ENCODE measurements at places on chromosomes 6 and 20. TPM values are rescaled to one million over a fixed set of nuclear protein-coding genes. Genes with fewer than 3 reads are reported as not detected.

DNA sequence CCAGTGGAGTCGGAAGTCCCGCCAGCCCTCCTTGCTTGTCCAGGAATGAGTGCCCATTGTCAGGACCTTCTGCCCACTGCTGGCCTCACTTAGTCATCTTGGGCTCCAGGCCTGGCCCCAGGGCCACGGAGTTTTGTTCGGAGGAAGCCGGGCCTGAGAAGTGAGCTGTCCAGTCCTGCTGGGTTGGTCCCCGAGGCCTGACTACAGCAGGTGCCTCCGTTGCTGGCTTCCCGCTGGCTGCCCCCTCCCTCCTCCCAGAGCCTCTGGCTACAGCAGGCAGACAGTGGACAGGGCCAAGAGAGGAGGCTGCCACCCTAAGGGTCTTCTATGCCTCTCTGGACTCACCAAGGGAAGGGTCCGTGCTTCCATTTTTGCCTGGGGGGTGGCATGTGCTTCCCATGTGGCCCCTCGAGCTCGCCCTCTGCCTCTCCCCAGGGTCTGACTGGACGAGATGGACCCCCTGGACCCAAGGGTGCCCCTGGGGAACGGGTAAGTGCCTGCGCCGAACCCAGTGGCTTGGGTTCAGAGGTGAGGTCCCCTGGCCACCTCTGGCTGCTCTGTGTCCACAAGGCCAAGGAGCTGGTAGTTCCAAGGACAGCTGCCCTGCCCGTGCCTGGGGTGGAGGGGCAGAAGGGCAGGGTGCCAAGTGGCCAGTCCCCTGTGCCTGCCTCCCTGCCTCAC, 2.8 kb downstream of the COL9A3 start:
- no peak for DNase-seq
- no peaks in the 10 kb centered on the region for H3K27me3 ChIP-seq
- H3K4me3 ChIP-seq = no peak overlapping the region
- H3K27ac ChIP-seq = no peak overlapping the region

GRCh38 chr6:12748411-12748810, 31.8 kb downstream of the PHACTR1 start:
- no peaks in the 10 kb centered on the region for H3K36me3 ChIP-seq
- H3K4me1 ChIP-seq = no peaks in the 10 kb centered on the region
- H3K4me3 ChIP-seq = peak overlapping the region; percentile 82
- peaks cover 28% of the 10 kb centered on the region for H3K27me3 ChIP-seq

DNA sequence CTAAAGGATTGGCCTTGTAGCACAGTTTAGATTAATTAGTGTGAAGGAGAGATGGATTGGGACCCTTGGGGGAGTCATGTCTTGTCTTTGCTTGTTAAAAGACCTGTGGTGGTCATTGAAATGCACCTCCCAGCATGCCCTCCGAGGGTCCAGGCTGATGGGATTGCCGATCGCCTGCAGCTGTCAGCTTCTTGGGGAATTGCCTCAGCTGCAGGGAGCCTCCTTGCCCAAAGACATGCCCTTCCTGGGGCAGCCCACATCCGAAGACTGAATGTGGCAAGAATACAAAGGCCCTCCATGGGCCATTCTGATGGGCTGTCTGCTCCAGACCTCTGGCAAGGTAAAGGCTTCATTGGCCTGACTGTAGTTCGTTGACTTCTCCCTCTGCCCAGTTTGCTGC, 150.7 kb downstream of the FARS2 start:
- no peaks in the 10 kb centered on the region for H3K4me1 ChIP-seq
- H3K27ac ChIP-seq = no peak overlapping the region
- peak; percentile 54 for DNase-seq
- no peak overlapping the region for H3K4me3 ChIP-seq

GRCh38 chr6:25456249-25457040, 177.3 kb downstream of the CARMIL1 start:
- peaks cover 4% of the 10 kb centered on the region for H3K36me3 ChIP-seq
- H3K27me3 ChIP-seq = no peaks in the 10 kb centered on the region
- no peak overlapping the region for H3K27ac ChIP-seq
- peaks cover 3% of the 10 kb centered on the region for H3K4me1 ChIP-seq
- no peak overlapping the region for H3K4me3 ChIP-seq

- H3K4me1 ChIP-seq = no peaks in the 10 kb centered on the region
- H3K36me3 ChIP-seq = no peaks in the 10 kb centered on the region
- no peak overlapping the region for H3K27ac ChIP-seq
- H3K27me3 ChIP-seq = no peaks in the 10 kb centered on the region
Observed at GRCh38 chr20:7695051-7695495, 245.2 kb downstream of the HAO1 start.

GRCh38 chr20:59604741-59605600, 631 bp downstream of the PHACTR3 start:
- no peak overlapping the region for H3K4me3 ChIP-seq
- H3K27me3 ChIP-seq = peaks cover 87% of the 10 kb centered on the region
- peak overlapping the region; percentile 88 for H3K27ac ChIP-seq
- H3K4me1 ChIP-seq = no peaks in the 10 kb centered on the region
- H3K36me3 ChIP-seq = no peaks in the 10 kb centered on the region
- peak; percentile 77 for DNase-seq

DNA sequence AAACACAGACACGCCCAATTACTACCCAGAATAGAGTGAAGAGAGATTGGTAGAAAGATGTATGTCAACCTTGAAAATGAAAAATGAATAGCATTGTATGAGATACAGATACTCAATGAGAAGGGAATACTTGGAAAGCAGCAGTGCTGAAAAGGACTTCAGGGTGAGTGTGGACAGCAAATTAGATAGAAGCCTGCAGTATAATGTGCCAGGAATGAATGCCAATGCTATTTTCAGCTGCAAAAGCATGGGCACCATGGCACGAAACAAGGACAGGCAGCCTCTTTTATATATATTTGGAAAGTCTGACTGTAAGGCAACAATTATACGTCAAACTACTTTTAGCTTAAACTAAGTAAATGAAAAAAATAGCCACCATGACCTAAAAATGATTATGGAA, 118.2 kb downstream of the PTCHD4 start:
- H3K4me3 ChIP-seq = no peak overlapping the region
- no peak overlapping the region for H3K27ac ChIP-seq
- no peaks in the 10 kb centered on the region for H3K4me1 ChIP-seq
- no peaks in the 10 kb centered on the region for H3K36me3 ChIP-seq
- no peaks in the 10 kb centered on the region for H3K27me3 ChIP-seq

GRCh38 chr6:35601331-35602132, 87.2 kb downstream of the FKBP5 start:
- H3K27me3 ChIP-seq = no peaks in the 10 kb centered on the region
- H3K4me3 ChIP-seq = peak overlapping the region; percentile 25
- H3K36me3 ChIP-seq = no peaks in the 10 kb centered on the region
- DNase-seq = peak; percentile 86
- H3K4me1 ChIP-seq = peaks cover 16% of the 10 kb centered on the region
- H3K27ac ChIP-seq = peak overlapping the region; percentile 48

DNA sequence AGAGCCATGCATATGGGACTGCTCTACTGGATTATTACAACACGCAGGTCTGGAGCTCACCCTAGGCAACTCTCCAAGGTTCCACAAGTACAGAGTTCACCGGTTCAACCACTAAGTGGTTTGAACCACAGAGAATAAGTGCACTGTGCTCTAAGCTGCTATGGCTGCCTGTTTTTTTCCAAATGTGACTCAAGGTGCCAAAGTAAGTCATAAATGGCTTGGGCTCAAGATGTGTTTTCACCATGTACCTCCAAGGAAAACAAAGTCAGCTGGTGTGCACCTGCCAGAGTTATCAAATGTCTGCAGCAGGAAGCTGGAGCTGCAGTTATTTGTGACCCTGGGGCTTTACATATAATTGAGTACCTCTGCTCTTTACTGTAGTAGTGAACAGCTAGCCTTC, 76.7 kb downstream of the PREP start:
- DNase-seq = no peak
- H3K36me3 ChIP-seq = peaks cover 39% of the 10 kb centered on the region

ADGRF4 gene
- total RNA-seq = 1.5 TPM

DYNLT2 gene
- total RNA-seq = 1.7 TPM

- H3K4me1 ChIP-seq = no peaks in the 10 kb centered on the region
- no peak overlapping the region for H3K27ac ChIP-seq
- no peaks in the 10 kb centered on the region for H3K36me3 ChIP-seq
Observed at GRCh38 chr6:126444659-126445273, 104.9 kb downstream of the CENPW start.

GJA10 gene
- total RNA-seq = 0.42 TPM

DNA sequence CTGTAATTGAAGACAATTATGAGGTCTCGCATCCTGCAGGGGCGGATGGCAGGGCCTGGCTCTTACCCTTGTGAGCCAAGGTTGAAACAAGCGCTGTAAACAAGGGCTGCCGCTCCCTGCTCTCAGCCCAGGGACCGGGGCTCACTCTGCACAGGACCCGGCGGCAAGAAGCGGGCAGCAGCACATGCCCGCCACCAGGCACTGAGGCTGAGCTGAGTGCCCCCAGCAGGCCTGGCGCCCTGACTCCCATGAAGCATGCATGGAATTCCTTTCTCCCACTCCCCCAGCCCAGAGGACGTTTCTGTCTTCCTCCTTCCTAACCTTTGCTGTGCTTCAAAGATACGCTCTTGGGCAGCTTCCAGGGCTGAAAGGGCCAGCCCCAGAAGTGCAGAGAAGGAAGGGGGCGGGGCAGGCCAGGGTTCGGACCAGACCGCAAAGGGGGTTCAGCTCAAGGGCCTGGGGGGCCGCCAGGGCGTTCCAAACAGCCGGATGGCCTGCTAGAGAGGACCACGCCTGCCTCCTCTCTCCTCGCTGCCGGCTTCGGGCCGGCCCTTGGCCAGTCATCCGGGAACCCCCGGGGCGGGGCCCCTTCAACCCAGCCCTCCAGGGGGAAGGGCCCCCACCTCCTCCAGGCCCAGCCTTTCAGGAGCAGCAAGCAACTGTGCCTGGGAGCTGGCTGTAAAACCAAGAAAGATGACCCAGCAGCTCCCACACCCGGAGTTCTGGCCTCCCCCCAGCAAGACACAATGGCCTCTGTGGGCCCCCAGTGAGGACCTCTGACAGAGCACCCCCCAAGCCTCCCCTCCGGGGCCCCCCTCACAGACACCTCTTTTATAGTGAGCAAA, 109.9 kb downstream of the NOL4L start:
- H3K27me3 ChIP-seq = no peaks in the 10 kb centered on the region
- peak overlapping the region; percentile 51 for H3K4me3 ChIP-seq
- peaks cover 35% of the 10 kb centered on the region for H3K36me3 ChIP-seq
- H3K4me1 ChIP-seq = peaks cover 21% of the 10 kb centered on the region
- DNase-seq = peak; percentile 81
- H3K27ac ChIP-seq = peak overlapping the region; percentile 94

TBC1D32 gene
- 24.2 TPM for total RNA-seq

DNA sequence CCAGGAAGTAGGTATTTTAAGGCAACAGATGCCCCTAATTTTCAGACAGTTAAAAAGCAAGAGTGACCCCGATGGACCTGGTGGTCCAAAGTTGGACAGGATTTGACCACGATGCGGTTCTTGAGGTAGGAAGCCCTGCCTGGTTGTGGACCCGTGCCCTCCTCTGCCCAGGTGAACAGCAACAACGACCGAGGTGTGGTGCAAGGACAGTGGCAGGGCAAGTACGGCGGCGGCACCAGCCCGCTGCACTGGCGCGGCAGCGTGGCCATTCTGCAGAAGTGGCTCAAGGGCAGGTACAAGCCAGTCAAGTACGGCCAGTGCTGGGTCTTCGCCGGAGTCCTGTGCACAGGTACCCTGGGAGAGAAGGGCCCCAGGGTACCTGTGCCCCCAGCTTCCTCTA, 18.7 kb downstream of the TGM6 start:
- no peaks in the 10 kb centered on the region for H3K4me1 ChIP-seq
- H3K36me3 ChIP-seq = no peaks in the 10 kb centered on the region
- H3K27ac ChIP-seq = no peak overlapping the region

DNA sequence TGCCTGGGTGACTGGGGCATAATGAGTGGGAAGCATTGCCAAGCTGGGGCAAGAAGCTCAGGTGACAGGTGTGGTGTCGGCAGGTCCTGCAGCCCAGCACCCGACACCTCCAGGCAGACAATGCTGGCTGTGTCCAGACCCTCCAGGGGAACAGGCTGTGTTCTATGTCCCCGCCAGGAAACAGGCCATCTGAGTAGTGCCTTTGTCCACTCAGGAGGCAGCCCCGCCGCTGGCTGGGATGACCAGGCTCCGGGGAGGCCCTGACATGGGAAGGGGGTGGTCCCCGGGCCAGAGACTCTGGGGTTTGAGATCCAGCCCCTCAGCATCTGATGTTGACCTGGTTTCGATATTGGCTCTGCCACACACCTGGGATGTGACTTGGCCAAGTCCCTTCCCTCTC, 28.4 kb downstream of the SNPH start:
- no peaks in the 10 kb centered on the region for H3K4me1 ChIP-seq
- no peak for DNase-seq
- no peaks in the 10 kb centered on the region for H3K27me3 ChIP-seq
- H3K27ac ChIP-seq = no peak overlapping the region
- H3K36me3 ChIP-seq = no peaks in the 10 kb centered on the region
- no peak overlapping the region for H3K4me3 ChIP-seq

GRCh38 chr6:147438758-147439528, 69.5 kb upstream of the SAMD5 start:
- H3K4me3 ChIP-seq = no peak overlapping the region
- H3K4me1 ChIP-seq = peaks cover 16% of the 10 kb centered on the region
- H3K27me3 ChIP-seq = no peaks in the 10 kb centered on the region
- peak overlapping the region; percentile 2 for H3K27ac ChIP-seq

WFDC12 gene
- not detected for total RNA-seq

DNA sequence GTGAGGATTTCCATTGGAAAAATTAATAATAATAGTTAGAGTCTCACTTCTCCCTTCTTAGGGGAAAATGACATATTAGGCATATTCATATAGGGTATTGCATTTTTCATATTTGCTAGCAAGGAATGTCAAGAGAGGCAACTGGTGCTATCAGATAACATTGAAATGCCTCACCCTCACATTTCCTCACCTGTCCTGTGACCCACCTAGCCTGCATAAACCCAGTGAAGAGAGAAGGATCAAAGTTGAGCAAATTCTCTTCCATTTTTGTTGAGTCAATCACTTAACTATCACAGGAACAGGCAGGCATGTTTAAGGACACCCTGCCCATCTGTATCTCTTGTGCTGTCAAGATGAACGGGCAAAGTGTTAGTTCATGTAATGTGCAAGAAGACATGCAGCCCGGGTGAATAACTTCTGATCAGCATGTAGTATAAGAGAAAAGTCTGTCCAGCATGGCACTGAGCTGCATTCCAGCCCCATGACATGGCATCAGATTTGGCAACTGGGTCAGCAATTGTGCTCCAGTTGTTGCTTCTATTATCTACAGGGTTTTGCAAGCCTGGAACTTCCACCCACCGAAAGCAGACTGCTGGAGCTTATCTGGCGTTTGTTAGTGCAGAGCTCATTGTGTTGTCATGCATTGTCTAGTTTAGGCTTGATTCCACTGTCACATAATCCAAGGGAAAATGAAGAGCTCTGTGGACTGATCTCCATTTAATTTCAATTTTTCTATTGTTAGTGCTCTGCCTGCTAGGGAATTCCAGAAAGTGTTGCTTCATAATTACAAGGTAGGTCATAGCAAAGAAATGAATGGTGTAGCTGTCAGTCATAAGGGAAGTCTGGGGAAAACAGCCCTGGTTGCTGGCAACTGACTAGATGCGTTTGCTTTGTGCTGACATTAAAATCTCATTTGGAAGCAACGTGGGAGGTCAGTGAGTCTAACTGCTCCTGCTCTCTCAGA, 138.4 kb upstream of the TNFAIP3 start:
- H3K36me3 ChIP-seq = no peaks in the 10 kb centered on the region
- H3K4me1 ChIP-seq = no peaks in the 10 kb centered on the region
- no peak for DNase-seq
- peak overlapping the region; percentile 16 for H3K27ac ChIP-seq

MTFR2 gene
- total RNA-seq = 6.8 TPM

- H3K27me3 ChIP-seq = no peaks in the 10 kb centered on the region
- no peak for DNase-seq
- no peak overlapping the region for H3K27ac ChIP-seq
- H3K36me3 ChIP-seq = no peaks in the 10 kb centered on the region
- H3K4me1 ChIP-seq = no peaks in the 10 kb centered on the region
Observed at GRCh38 chr6:22886650-22887581, 317.6 kb downstream of the HDGFL1 start.

- no peak for DNase-seq
- no peaks in the 10 kb centered on the region for H3K36me3 ChIP-seq
- no peak overlapping the region for H3K4me3 ChIP-seq
- no peaks in the 10 kb centered on the region for H3K4me1 ChIP-seq
- no peaks in the 10 kb centered on the region for H3K27me3 ChIP-seq
Observed at GRCh38 chr6:151576633-151577032, 82.8 kb downstream of the CCDC170 start.

All from endodermal cell (in vitro differentiated cells).